ENCODE measurements at places on chromosomes 5 and 9.

- DNase-seq, result no peak
Measured at GRCh38 chr9:137741330-137741729, 122.5 kb downstream of the EHMT1 start.

DNA sequence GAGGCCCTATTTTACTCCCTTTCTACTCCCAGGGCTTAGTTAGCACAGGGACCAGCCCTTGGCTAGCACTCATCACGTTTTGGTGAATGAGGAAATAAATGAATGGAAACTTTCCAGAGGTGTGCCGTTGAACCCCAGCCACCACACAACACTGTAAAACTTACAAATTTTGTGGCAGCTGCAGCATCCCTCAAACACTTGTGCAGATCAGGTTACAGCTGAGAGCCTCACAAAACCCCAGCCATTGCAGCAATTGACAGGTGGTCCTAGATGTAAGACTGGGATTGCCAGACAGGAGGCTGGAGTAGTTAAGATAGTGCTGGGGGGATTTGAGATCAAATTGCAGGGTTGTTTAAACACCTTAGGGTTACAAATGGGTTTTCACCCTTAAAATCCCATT, 482.2 kb upstream of the KIF2A start:
- peak; percentile 62 for DNase-seq

GRCh38 chr5:180590543-180591310, 572 bp downstream of the SCGB3A1 start:
- DNase-seq, result no peak

GRCh38 chr5:134022333-134022732, 17.6 kb upstream of the VDAC1 start:
- no peak for DNase-seq

DNA sequence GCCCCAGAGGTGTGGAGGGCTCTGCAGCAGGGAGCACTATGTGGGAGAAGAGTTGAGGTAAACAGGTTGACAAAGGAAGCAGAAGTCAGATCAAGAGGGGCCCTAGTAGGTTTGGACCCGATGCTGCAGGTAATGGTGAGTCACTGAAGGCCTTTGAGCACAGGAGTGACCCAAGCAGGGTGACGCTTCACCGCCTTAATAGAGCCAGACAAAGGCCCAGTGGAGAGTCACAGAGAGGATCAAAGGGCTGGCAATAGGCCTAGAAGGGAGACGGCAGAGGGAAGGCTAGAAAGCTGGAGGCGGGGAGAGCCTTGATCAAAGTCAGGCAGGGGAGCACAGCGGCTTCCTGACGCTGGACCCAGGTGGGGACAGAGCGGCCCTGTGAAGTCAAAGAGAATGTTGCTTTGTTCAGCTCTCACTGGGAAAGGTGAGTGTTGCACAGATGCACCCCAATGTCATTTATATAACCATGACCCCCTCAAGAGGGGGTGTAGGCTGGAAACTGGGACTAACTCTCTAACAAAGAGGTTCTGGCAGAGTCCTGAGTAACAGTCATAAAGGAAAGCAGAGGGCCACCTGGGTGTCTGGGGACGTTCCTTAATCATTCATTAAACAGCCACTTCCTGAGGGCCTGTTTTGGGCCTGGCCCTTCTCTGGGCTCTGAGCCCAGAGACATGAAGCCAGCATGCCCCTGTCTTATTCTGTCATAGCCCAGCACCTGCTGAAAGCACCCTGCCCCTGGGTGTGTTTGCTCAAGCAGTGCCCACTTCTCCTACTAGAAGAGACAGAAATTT, 9.8 kb upstream of the CPLX2 start:
- DNase-seq, result no peak

DNA sequence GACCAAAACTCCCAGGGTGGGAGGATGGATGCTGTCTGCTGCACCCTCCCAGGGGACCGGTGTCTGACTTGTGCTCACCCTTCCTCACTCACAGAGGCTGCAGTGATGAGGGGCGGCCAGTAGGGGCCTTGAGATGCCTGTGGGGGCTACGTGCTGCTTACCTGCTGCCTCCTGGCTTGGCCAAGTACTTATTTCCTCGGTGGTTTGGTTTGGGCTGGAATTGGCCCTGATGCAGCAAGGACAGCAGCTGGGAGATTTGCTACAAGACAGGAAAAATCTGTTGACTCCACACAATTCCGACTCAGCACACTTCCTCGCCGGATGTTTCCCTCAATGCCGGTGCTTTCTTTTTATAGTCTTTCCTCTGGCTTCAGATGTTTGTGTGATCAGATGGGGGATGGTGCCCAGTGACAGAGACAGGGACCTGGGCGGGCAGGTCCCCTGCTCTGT, 6.6 kb downstream of the PCDH12 start:
- DNase-seq, result peak; percentile 64

GRCh38 chr5:169258372-169259000, 42.5 kb downstream of the SLIT3 start:
- no peak for DNase-seq

DNA sequence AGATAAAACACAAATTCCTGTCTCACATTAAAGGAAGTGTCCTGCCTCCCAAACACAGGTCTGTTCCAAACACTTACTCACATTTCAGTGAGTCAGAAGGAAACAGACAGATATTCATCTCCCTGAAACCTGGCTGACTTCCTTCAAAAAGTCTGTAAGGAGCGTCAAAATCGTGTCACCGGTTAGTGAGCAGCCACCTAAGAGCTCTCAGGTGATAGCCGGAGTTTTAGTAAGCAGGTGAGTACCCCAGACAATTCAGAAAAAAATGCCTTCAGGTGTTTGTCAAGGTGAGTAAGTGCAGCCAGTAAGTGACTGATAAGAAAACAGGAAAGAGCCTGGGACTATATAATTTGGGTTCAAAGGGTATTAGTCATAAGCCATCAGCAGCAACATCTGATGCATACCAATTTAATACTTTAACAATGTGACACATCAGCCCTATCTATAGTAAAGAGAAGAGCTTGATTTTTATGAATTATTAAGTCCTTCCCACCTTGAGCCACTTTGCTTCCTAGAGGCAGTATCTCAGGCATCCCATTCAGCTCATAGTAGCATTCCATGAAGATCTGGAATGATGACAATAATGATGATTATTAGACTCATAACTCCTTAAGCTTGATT, 1.3 kb upstream of the ITGA2 start:
- DNase-seq, result no peak

DNA sequence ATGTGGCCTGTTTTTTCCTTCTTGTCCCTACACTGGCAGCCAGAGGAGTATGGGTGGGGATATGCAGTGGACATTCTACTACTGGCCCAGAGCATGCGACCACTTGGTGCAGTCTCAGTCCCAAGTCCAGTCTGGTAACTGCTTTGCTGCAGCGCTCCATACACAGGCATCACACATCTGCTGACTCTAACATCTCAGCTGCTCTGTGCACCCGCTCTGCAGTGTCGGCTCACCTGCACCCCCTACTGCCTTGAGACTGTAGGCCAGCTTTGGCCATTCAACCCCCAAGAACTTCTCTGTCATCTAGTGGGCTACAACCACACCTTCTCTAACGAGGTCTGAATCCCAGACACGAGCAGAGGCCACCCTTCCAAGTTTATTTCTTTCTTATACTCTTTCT, 46.4 kb upstream of the SLCO6A1 start:
- DNase-seq, result peak; percentile 37

GRCh38 chr5:40074826-40075225, 604.9 kb upstream of the PTGER4 start:
- DNase-seq, result no peak
